Spinal cord (tissue), 10 donors: ENCODE measurements at places on chromosomes 5 and 9. TPM values are rescaled to one million over a fixed set of nuclear protein-coding genes. Genes with fewer than 3 reads are reported as not detected.

The MARCHF3 gene
- total RNA-seq, result 21.5 TPM

The PRRX2 gene
- 2.4 TPM for total RNA-seq

The LHFPL2 gene
- 81.8 TPM for total RNA-seq

The KIF12 gene
- total RNA-seq, result 9.0 TPM

The TCERG1 gene
- total RNA-seq, result 77.9 TPM

The SPATA31D3 gene
- total RNA-seq, result not detected

The SLC26A2 gene
- total RNA-seq, result 85.6 TPM

DNA sequence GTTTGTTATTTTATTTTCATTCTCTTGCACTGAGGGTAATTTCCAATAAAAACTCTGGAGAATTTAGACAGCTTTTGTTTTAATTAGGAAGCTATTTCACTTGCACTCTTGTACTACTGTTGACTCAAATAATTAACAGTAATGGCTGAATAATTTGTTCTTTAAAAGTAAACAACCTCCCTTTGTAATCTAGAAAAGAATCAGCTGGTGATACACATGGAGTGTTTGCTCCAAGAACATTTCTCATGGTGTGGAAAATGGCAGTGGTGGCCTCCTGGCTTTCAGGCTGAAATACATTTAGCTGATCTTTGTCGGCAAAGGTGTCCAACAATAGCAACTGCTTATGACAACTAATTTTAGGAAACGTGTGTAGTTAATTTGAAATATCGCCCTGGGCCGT is 129.4 kb downstream of the C9orf152 start:
- no peak for DNase-seq

GRCh38 chr5:154039458-154039829 is 677 bp downstream of the MFAP3 start:
- DNase-seq, result no peak

GRCh38 chr9:93955981-93956784 is 1.0 kb upstream of the BARX1 start:
- DNase-seq, result no peak

GRCh38 chr5:128480906-128481633 is 57.0 kb downstream of the FBN2 start:
- DNase-seq, result no peak

DNA sequence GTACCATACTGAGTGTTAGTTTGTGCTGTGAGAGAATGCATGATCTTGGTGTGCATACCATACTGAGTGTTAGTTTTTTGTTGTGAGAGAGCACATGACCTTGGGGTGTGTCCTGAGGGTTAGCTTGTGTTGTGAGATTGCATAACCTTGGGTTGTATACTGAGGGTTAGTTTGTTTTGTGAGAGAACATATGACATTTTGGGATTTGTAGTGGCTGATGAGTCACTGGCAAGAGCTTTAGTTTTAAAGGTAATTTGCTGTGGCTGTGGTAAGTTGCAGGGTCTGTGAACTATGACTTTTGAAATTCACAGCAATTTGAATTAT is 1068.3 kb upstream of the EDIL3 start:
- DNase-seq, result no peak

DNA sequence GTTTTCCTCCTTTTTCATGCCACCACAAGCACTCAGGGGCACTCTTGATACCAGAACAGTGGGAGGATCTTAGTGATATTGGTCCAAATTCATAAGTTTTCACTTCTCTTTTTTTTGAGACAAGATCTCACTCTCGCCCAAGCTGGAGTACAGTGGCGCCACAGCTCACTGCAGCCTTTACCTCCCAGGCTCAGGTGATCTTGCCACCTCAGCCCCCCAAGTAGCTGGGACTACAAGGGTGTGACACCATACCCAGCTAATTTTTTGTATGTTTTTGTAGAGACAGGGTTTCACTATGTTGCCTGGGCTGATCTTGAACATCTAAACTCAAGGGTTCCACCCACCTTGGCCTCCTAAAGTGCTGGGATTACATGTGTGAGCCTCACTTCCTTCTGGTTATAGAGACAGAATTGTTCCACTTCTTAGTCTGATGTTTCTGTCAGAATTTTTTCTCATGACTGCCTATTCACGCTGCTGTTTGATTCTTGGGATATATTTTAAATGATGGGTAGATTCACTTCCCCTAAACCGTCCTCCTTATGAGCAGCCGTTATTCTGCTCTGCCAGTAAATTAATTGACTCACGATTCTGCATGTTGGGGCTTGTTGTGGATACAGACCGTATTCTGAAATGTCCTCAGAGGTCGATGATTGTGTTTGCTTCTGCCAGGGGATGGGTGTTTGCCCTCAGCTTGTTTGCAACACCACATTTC is 30.8 kb downstream of the MTAP start:
- DNase-seq, result no peak

DNA sequence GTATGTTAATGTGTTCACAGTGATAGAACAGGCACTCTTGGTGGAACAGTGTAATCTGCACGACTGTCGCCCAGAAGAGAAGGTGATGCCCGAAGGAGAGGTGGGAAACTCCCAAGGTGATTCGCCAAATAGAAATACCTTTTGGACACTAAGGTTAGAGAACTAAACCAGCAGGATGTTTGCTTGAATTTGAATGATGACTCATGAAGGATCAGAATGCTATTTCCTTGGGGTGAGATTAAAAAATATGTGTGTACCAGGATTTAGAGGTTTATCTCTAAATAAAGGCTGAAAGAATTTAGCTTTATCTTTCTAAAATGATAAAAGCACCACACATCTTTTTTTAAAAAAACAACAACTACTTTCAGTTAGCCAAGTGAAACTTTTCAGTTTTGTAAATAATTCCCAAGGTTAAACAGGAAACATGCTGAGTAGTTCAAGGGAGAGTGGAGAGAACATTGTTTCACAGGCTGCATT is 297.4 kb upstream of the TAS2R1 start:
- no peak for DNase-seq

DNA sequence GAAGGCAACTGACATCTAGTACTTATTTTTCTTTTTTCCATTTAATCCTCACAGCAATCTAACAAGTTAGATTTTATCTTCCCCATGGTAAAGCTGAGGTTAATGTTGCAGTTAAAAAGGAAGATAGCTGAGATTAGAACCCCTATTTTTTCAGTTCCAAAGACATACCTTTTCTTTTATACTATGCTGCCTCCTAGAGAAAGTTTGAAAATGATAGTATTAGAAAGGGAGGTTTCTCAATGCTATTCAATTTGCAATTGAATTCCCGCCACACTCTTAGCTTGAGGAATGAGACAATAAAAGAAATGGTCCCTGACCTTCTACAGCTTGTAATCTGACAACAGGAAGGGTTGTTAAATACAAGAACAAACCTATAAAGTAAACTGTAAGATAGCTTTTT is 195.9 kb upstream of the TRIM32 start:
- peak; percentile 71 for DNase-seq

- DNase-seq, result peak; percentile 22
Observed at GRCh38 chr9:19379697-19380046, 364 bp downstream of the RPS6 start.

- no peak for DNase-seq
Observed at GRCh38 chr5:99247346-99247745, 318.5 kb upstream of the CHD1 start.

- DNase-seq, result no peak
Observed at GRCh38 chr5:66242050-66242715, 98.1 kb downstream of the SREK1 start.

- DNase-seq, result peak; percentile 10
Observed at GRCh38 chr5:106094204-106094607, 1576.5 kb downstream of the EFNA5 start.

DNA sequence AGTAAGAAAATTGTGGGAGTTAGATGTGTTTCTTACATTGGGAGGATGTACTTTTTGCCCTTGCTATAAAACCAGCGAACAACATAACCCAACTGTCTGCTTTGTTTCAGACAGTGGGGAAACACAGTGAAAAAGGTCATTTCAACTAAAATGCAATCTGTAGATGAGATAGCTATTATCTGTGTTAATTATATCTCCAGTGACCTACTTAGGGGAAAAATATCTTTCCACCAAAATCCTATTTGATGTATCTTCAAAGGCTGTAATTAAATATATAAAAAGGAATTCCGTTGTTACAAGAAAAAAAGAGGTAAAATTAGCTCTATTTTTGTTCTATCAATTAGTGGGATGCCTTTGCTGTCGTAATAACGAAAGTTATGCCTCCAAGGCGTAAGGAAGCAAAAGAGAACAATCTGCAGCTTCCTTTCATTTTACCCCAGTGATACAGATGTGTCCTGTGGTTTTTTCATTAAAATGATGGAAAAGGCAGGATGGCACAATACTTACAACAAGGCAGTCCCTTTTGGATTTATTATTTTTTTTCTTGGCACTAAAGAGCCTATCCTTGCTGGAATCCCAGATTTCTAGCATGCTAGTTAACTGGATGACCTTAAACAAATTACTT is 100.9 kb downstream of the GNA14 start:
- DNase-seq, result no peak

- no peak for DNase-seq
Observed at GRCh38 chr9:134059661-134060395, 8.0 kb downstream of the BRD3 start.

DNA sequence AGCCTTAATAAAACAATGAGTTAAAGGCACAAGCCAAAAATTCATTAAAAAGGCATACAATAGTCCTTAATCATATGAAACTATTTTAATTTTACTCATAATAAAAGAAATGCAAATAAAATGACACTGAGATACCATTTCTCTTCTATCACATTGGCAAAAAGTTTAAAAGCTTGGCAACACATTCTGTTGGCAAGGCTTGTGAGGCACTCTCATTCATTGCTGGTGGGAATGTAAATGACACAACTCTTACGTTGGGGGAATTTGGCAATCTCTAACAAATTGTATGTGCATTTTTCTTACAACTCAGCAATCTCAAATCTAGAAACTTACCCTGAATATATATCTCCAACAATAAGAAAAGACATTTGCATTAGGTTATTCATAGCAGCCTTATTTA is 111.6 kb downstream of the PRELID2 start:
- peak; percentile 51 for DNase-seq

DNA sequence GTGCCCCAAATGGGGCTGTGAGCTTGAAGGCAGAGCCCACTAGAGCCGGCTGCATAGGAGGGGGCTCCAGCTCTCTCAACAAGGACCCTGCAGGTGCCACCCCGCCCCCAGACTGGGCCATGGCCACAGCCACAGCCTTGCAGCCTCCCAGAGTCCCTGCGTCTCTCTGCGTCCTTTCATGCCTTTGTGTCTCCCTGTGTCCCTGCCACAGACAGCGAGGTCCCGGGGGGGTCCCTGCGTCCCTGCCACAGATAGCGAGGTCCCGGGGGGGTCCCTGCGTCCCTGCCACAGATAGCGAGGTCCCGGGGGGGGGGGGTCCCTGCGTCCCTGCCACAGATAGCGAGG is 6.3 kb downstream of the NOXA1 start:
- DNase-seq, result no peak

GRCh38 chr9:93035821-93036351 is 22.6 kb upstream of the SUSD3 start:
- no peak for DNase-seq

DNA sequence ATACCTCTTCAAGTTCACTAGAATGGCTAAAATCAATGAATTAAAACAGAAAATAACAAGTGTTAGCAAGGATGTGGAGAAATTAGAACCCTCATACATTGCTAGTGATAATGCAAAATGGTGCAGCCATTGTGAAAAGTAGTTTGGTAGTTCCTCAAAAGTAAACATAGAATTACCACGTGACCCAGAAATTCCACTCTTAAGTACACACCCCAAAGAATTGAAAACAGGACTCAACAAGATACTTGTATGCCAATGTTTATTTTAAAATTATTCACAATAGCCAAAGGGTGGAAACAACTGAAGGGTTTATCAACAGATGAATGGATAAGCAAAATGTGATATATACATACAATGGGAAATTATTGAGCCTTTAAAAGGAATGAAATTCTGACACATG is 70.3 kb downstream of the BARX1 start:
- DNase-seq, result no peak

DNA sequence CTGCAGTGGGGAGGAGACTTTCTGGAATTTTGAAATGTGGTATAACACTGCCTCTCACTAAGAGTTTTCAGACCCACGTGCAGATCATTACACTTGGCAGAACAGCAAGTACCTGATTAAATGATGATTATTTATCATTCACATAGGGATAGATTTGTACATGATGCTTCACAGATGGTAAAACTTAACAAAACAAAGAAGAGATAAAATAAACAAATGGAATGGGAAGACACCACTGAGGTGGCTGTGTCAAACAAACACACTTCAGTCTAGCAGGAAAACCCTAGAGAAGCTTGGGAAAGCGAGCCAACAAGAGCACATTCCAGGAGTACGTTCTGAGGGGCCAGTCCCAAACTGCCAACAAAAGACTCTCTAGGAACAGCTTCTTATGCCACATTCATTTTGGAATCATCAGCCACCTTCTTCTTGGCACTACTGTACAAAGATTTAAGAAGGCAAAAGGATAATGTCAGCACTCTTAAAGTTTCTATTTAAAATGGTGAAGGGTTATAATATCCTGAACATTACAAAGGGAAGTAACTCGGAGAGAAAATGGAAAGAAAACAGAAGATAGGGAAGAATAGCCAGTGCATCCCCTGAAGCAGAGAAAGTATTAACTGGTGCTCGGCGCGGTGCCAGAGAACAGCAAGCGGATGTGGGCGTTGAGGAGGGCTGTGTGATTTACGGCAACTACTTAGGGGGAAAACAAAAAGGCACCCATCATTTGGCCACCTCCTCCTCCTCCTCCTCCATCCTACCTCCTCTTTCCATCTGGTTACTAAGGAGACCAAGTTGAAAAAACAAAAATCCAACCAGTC is 1.6 kb downstream of the MED27 start:
- peak; percentile 86 for DNase-seq

- no peak for DNase-seq
Observed at GRCh38 chr5:102959055-102959454, 160.9 kb downstream of the GIN1 start.

- DNase-seq, result no peak
Observed at GRCh38 chr9:27118916-27119315, 9.9 kb downstream of the TEK start.

DNA sequence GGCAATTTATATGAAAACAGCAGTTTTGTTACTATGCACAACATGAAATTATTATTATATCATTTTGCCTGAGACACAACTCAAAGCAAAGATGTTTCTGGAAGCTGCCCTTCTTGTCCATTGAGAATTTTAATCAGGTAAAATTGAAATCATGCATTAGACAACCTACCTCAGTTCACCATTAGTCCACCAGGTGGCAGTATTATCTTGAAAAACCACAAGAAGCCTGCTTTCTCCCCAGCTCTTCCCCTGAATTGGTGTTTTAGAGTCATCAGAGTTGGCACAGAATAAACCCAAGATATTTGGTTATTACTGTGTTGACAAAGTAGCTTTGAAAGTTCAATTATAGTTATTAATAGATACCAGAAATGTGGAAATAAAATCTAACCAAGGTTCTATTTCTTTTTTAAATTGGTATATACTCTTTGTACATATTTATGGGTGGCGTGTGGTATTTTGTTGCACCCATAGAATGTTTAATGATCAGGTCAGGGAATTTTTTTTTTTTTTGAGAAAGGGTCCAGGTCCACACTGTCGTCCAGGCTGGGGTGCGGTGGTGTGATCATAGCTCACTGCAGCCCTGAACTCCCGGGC is 25.7 kb downstream of the UTP15 start:
- DNase-seq, result peak; percentile 95

DNA sequence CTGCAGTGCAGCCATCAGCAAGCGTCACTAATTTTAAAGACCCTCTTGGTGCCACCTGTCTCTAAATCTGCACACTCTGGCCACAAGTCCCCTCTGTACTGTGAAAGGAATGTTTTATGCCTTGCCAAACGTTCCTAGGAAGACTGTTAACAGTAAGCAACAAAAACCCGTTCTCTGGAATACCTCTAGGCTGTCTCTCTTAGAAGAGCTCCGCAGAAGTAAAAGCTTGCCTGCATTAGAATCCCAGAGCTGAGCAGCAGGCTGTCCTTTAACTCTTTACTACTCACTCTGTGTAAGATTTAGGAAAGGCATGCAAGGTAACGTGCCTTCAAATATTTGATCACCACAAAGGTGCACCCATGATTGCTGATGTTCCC is 53.9 kb upstream of the C9orf72 start:
- DNase-seq, result peak; percentile 7
